WTC11 (cell line): ENCODE measurements at places on chromosomes 5 and 9.

DNA sequence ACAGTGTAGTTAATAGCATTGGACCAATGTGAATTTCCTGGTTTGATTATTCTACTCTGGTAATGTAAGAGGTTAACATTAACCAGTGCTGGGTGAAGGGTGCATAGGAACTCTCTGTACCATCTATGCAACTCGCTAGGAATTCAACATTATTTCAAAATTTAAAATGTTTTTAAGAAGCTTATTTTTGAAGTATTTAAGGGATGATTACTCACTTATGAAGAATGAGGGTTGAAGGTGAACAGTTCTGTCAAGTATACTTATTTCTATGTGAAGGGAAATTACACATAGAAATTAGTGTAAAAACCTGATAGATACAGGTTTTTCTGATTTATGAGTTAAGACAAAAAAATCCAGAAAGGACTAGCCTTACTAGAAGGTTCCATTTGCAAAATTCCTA, 165.8 kb downstream of the INSYN2B start:
- no peak for DNase-seq

DNA sequence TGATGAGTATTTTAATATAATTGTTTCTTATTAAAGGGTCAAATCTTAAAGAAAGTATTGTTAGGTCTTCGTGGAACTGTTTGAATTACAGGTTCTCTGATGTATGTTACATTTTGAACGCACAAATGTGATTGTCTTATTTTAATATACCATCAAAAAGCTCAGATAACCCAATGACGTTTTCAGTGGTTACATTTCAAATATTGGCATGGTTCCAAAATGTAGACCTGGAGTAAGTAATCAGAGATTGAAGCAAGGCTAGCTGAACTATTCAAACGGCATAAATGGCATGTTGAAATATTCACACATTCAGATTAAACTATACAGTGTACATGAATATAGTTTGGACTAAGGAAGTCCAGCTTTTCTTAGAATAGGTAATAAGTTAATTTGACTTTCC, 281.7 kb upstream of the EFNA5 start:
- no peak for DNase-seq

- no peak for DNase-seq
Measured at GRCh38 chr9:105967797-105968196, 273.5 kb downstream of the TMEM38B start.

DNA sequence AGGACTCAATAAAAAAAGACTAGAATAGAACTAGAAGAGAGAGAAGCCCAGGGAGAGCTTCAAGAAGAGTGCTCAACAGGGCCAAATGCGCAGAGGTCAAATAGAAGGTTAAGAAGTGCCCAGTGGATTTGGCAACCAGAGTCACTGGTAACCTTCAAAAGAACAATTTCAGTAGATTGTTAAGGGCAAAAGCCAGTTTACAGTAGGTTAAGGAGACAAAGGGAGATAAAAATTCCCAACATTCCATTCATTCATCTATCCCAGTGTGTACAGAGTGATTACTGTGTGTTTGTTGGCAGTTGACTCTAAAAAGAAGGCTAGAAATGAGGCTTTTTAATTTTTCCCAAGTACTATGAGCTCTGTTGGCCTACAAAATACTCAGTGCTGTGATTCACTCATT, 69.4 kb downstream of the RIGI start:
- no peak for DNase-seq

GRCh38 chr9:85742597-85742936, 813 bp upstream of the AGTPBP1 start:
- DNase-seq, result no peak

- DNase-seq, result no peak
Measured at GRCh38 chr9:98888801-98889421, 54.8 kb upstream of the COL15A1 start.
